ENCODE measurements at places on chromosomes 7 and 10. TPM values are rescaled to one million over a fixed set of nuclear protein-coding genes. Genes with fewer than 3 reads are reported as not detected.

CYP26C1 gene
- 0.33 TPM for total RNA-seq

CCDC136 gene
- total RNA-seq = 4.5 TPM

CNNM1 gene
- 0.04 TPM for total RNA-seq

APBB1IP gene
- total RNA-seq = not detected

MAGI2 gene
- total RNA-seq = 2.7 TPM

TFR2 gene
- total RNA-seq = 0.85 TPM

NKX2-3 gene
- total RNA-seq = 0.07 TPM

RBM20 gene
- total RNA-seq = 0.13 TPM

EIF5AL1 gene
- total RNA-seq = 0.40 TPM

PRF1 gene
- total RNA-seq = not detected

FEZF1 gene
- total RNA-seq = not detected

ARL3 gene
- total RNA-seq = 6.4 TPM

PDE6C gene
- total RNA-seq = not detected

OLAH gene
- 0.14 TPM for total RNA-seq

PIK3AP1 gene
- total RNA-seq = 0.21 TPM

CCT6A gene
- total RNA-seq = 394 TPM

MEOX2 gene
- total RNA-seq = not detected

C10orf62 gene
- not detected for total RNA-seq

AKR1C4 gene
- total RNA-seq = not detected

RAB18 gene
- total RNA-seq = 42.1 TPM

CDC14C gene
- total RNA-seq = not detected

ATG9B gene
- under 0.01 TPM for total RNA-seq

MBL2 gene
- not detected for total RNA-seq

SPDYE11 gene
- total RNA-seq = not detected

DOCK4 gene
- total RNA-seq = 198 TPM

ZNF804B gene
- not detected for total RNA-seq

FANK1 gene
- 1.4 TPM for total RNA-seq

FOXP2 gene
- total RNA-seq = not detected

SPDYE2B gene
- not detected for total RNA-seq

TMEM130 gene
- not detected for total RNA-seq

TCAF2 gene
- total RNA-seq = 7.1 TPM

MLXIPL gene
- not detected for total RNA-seq

GPR85 gene
- total RNA-seq = 0.92 TPM

LIPM gene
- not detected for total RNA-seq

ABCB8 gene
- 37.9 TPM for total RNA-seq

FAM237B gene
- not detected for total RNA-seq

TEX36 gene
- total RNA-seq = not detected

FFAR4 gene
- not detected for total RNA-seq

FKBP6 gene
- not detected for total RNA-seq

ADARB2 gene
- not detected for total RNA-seq

HOXA2 gene
- total RNA-seq = 0.59 TPM

ACSM6 gene
- total RNA-seq = not detected

THSD7A gene
- total RNA-seq = 30.5 TPM

NRG3 gene
- 0.04 TPM for total RNA-seq

OR2F1 gene
- not detected for total RNA-seq

LGI1 gene
- not detected for total RNA-seq

Measured in pulmonary artery endothelial cell (primary cell).